NCI-H1436 treated with DMSO at 0.1 percent for 48 hours (cell line): ENCODE measurements at places on chromosomes 7 and 10.

DNA sequence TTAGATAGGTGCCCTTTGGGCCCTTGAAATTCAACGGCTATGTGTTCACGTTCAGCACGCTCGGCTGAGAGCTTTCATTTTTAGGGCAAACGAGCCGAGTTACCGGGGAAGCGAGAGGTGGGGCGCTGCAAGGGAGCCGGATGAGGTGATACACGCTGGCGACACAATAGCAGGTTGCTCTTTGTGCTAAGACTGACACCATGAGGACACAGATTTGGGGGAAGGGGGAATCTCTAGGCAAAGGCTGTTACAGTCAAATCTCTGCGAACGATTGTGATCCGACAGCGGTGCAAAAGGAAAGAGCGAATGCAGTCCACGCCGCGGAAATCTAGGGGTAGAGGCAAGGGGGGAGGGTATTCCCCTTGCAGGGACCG is 667 bp downstream of the KLLN start:
- DNase-seq = no peak

DNA sequence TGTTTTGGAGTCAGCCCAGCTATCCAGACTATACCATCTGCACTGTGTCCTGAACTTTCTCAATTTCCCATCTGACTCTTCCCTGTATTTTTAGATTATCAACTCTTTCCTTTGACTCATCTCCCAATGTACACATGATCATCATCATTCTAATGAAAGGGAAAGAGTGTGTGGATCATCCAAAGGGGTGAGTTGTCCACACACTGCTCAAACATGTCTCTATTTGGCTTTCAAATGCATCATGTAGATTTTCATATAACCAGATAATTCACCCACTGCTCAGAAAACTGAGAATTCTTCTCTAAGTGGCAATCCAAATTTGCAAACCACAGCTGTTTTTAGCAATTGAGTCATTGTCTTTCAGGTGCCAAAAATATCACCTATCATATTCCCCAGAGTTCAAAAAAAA is 190.2 kb upstream of the HPS1 start:
- no peak for DNase-seq

DNA sequence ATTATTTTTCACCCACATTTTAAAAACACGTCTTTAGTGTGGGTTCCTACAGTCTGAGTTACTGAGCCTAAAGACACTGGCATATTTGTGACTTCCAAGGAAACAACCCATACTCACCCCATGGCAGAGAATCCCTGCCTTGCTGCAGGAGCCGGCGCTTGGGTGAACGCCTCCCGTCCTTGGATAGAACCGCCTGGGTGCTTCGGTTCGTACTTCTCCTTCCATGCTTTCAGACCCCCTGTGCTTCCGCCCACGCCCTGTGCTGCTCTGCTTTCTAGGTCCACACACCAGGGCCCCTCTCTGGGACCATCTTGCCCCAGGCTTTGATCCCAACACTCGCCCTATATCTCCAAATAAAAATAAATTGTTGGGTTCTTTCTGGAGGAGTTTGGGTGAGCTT is 125.8 kb downstream of the PTPRN2 start:
- DNase-seq = no peak

DNA sequence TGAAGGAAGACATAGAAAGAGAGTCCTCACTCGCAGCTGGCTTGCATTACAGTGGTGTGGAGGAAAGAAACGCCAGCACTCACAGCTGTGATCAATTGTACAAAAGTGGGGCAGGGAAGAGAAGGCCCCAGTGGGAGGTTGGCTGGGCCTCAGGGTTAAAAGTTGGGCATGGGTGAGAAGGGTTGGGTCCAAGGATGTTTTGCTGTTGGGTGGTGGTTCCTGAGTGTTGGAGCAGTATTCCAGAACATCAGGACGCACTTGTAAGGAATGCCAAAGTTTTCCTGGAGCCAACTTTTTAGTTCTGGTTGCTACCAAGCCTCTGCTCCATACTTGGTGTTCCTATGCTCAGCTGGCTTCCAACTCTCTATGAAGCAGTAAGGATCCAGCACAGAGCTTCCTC is 55.4 kb upstream of the MKRN1 start:
- no peak for DNase-seq

GRCh38 chr10:13589316-13589715 is 2.6 kb downstream of the PRPF18 start:
- no peak for DNase-seq

DNA sequence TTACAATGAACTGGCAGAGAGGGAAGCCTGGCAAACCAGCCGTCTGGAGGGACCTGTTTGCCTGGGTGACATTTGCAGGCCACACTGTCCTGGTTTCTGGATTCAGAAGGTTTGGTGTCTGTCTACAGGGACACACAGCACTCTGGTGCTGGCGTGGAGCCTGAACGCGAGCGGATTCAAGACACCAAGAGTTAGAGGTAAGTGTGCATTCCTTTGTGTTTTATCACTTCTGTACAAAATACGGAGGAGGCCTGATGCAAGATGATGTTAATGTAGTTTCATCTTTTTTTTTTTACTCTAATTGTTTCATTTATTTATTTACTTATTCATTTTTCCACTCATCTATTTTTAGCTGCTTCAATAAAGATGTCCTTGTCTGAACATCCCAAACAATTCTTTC is 485.3 kb upstream of the ADARB2 start:
- DNase-seq = no peak

DNA sequence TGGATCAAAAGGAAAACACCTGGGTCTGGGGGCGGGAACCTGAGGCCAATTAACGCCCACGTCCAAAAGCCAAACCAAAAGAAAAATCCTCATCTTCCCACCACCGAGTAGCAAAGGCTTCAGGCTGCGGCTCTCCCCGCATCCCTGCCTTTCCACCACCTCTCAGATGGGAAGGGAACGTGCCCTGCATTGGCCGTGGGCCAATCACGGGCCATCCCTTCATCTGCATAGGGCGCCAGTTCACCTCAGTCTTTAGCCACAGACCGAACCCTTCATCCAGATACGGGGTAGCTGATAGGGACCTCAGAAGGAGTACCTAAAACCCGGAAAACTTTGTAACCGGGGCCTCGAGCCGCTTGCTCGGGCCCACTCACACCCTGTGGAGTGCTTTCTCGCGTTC is 626 bp downstream of the PRPF18 start:
- DNase-seq = no peak

DNA sequence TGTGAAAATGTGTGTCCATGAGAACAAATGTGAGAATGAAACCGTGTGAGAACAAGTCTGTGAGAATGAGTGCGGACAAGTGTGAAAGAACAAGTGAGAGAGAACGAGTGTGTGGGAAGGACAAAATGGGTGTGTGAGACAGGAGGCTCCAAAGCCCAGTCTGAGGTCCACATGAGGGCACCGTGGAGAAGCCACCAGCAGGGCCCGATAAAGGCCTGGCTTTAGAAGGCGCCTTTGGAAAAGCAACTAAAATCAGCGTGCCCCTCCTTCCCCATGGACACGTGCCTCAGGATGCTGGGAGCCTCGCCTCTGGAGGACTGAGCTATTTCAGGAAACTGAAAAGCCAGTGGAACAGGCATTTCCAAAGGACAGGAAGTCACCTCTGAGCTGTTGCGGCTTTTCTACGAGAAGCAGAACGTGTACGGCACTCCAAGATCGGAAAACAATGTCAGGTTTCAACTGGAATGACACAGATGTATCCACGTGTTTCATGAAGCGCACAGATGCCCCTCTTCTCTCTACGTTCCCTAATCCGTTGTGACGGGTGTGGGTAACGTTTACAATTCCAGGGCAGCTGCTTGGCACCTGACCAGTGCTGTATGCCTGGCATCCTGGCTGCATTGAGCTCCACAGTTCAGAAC is 46.4 kb downstream of the ESYT2 start:
- DNase-seq = no peak
